ENCODE measurements at places on chromosomes 12 and 14.

DNA sequence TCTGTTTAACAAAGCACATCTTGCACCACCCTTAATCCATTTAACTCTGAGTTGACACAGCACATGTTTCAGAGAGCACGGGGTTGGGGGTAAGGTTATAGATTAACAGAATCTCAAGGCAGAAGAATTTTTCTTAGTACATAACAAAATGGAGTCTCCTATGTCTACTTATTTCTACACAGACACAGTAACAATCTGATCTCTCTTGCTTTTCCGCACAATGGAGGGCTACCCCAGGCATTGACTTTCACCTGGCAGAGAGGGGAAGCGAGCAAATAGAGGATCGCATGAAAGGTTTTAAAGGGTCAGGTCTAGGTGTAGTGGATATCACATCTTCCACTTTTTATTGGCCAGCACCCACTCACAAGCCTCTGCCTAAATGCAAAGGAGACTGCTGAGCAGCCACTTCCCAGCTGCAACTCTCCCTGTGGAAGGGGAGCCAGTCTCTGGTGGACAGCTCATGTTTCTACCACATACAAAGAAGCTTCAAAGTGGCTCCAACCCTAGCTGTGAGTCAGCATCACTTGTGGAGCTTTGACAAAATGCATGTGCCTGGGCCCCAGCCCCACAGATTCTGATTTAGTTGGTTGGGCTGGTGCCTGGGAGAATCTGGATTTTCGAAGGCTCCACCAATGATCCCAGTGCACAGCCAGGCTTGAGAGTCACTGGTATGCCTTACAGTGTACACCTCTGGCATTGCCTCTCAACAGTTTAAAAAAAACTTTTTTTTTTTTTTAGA lies 7.2 kb upstream of the FNTB start:
- peak; percentile 78 for DNase-seq

- DNase-seq, result no peak
Observed at GRCh38 chr12:114287821-114288525, 118.0 kb downstream of the TBX5 start.

GRCh38 chr12:54206791-54207190 lies 18.0 kb upstream of the SMUG1 start:
- DNase-seq, result no peak

GRCh38 chr12:11067514-11067913 lies 5.4 kb upstream of the TAS2R46 start:
- peak; percentile 24 for DNase-seq

DNA sequence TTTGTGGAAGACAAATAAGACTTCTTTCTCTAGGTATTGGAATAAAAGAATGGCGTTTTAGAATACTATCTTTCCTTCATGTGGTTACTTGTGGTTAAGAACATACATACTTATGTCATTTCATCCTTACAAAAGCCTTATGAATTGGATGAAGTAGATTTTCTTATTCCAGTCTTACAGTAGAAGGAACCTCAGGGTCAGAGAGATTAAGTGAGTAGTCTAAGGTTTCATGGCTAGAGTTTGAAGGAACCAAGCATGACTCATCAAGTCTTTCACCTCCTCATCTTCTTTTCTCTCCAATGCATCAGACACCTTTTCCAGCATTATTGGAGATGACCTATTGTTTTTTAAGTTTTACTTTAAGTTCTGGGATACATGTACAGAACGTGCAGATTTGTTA lies 92.9 kb upstream of the NEDD1 start:
- DNase-seq, result peak; percentile 44

DNA sequence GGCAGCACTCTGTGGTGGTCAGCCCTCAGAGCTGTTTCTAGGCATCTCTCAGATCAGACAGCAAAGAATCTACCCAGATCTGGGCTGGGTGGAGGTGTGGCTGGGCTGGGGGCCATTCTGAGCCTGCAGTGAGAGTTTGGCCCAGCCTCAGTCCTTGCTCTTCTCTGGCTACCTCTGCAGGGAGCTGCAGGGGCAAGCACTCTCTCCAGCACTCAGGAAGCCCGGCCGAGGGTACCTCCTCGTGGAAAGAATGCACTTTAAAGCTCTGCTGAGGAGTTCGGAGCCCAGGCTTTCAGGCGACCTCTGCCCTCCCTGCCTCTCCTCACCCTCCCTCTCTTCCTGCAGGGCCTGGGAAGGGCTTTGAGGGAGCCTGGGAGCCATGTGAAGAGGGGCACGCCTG lies 31.2 kb downstream of the IL31 start:
- no peak for DNase-seq

- DNase-seq, result no peak
Observed at GRCh38 chr12:114209861-114210260, 196.1 kb downstream of the TBX5 start.

GRCh38 chr12:68910128-68910527 lies 22.8 kb downstream of the CPM start:
- DNase-seq, result no peak

GRCh38 chr12:47901718-47902093 lies 3.1 kb downstream of the VDR start:
- DNase-seq, result no peak

DNA sequence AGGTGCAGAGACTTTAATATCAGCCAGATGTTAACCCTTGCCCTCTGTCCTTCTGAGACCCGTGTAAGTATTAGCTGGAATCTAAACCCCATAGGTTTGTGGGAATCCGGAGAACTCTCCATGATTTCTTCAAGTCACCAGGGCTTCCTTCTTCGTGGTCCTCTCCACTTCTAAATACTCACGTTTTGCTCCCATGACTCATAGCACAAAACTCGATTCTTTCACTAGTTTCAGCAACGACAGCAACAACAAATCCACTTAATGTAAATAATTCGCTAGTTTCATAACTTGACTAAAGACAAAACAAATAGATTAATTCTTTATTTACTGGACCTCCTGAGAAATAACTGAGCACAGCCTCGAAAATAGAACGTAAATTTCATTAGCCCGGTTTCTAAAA lies 4.4 kb upstream of the CLEC2A start:
- DNase-seq, result no peak

- no peak for DNase-seq
Observed at GRCh38 chr14:91095178-91095577, 18.7 kb upstream of the DGLUCY start.

- DNase-seq, result no peak
Observed at GRCh38 chr12:26135010-26135420, 10.2 kb upstream of the BHLHE41 start.

DNA sequence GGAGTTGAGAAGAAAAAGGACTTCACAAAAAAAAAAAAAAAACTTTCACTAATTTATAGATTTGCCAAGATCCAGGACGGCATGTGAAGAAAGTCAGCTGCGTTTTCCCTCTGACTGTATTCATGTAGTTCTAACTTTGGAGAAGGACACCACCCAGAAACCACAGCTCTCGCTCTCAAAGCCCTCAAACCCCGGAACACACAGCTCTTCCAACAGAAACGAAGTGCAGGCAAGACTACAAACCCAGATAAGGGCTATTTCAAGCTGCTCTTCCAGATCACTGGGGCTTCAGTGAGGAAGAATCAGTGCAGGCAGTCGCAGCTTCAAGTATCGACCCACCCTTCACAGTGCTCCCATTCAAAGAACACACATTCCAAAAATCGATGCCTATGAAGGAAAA lies 13.2 kb downstream of the KCNH5 start:
- no peak for DNase-seq

GRCh38 chr12:130685850-130686249 lies 30.2 kb downstream of the RIMBP2 start:
- no peak for DNase-seq

DNA sequence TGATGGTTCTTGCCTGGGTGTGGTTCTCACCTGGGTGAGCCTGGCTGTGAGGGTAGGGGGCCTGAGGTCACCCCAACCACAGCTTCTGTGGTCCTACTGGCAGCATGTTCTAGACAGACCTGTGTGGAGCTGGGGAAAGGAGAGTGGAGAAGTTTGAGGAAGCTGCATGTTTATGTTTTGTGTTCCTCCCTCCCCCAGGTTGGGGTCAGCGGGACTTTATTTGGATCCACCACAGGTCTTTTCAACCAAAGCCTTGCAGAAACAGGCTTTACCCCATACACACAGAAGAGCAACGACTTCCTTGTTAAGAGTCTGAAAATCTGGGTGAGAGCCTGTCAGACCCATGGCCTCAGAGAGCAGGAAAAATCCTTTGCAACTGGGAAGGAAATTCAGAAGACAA lies 5.6 kb downstream of the CD9 start:
- DNase-seq, result no peak

DNA sequence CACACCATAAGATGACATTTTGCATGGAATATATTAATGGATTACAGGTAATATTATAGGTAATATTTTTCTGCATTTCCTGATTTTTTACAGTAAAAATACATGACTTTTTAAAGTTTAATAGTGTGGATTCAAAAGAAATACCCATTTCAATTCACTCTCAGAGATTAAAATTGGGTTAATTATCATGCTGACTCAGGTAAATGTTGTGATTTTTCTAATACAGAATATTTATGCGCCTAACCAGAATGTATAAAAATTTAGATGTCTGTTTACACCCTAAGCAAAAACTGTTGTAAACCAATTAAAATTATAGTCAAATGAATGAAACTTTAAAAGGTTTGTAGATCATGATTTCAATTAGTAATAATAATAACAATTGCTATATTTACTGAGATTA lies 117.2 kb upstream of the FLRT2 start:
- DNase-seq, result no peak

- DNase-seq, result no peak
Observed at GRCh38 chr12:7750350-7750749, 3.2 kb upstream of the CLEC4C start.

DNA sequence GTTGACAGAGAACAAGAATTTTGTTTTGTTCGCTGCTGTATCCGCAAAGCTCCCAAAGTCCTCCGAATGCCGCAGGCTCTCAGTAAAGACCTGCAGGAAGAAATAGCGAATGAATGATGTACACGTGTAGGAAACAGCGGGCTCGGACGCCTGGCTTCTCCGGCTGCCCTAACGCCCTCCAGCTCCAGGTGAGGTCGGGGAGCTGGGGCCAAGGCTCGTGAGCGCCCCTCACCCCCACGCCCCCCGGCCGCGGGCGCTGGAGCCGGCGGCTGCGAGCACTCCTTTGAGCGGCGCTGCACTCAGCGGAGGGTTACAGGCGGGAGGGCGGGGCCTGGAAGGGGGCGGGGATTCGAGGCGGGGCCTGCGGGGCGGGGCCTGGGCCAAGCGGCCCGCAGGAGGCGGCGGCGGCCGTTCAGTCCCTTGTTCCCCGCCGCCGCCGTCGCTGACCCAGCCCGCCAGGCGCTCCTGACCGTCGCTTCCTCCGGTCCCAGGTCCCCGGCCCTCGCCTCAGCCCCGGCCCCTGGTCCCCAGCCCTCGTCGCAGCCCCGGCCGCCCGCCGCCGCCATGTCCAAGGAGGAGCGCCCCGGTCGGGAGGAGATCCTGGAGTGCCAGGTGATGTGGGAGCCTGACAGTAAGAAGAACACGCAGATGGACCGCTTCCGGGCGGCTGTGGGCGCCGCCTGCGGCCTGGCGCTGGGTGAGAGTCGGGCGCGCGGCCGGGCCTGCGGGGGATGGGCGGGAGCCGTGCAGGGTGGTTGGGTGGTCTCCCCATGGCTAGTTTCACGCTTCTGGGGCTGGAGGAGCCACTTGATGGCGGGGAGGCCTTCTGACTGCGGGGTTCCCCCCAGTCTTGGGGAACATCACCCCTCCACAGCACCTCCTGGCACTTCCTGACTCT lies at the start of gene AACS:
Gene AACS (plus strand): TSS at position 415 of the 898 bp plus-strand sequence. CDS start 150 bp downstream, at position 565.
- peak; percentile 59 for DNase-seq

- peak; percentile 55 for DNase-seq
Observed at GRCh38 chr12:131737150-131737827, 26.4 kb downstream of the SFSWAP start.

Data from LHCN-M2 (cell line).